ENCODE measurements at places on chromosomes 1 and 21.

- no peak for DNase-seq
Observed at GRCh38 chr1:151710187-151710840, 6.3 kb downstream of the CELF3 start.

GRCh38 chr1:160124705-160125478 is 9.3 kb downstream of the ATP1A2 start:
- DNase-seq = no peak

- no peak for DNase-seq
Observed at GRCh38 chr1:198918920-198919319, 280.1 kb downstream of the PTPRC start.

DNA sequence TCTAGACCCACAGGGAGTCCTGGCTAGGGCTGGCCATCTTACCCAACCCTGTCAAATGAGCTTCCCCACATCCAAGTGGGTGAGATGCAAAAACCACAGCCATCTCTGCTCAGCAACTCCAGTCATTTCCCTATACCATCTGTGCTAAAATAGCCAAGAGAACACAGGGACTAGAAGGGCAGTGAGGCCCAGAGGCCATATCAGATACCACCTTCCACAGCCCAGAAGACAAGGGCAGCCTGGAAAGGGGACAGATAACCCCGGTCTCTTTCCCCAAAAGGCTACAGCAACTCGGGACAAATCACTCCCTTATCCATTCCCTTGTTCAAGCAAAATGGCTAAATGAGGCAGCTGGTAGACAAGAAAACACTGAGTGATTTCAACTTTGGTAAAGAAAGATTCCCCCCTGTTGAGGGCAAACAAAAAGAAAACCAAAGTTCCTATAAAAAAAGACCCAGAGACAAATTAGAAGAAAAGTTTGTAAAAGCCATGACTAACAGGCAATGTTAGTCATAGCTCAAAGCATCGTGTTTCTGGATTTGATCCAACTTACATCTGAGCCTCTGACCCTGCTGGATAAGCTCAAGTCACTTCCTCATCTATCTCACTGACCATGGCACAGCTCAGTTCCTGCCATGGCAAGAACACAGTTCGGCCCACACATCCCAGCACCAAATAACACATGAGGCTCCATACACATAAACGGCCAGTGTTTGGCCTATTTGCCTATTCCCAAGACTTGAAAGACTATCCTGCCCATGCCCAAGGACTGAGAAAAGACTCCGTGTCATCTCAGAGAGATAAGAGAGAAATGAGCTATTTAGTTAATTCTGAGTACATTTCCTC is 3.1 kb downstream of the LAMB3 start:
- DNase-seq = no peak

GRCh38 chr1:155979597-155980343 is 1.4 kb upstream of the ARHGEF2 start:
- DNase-seq = no peak

DNA sequence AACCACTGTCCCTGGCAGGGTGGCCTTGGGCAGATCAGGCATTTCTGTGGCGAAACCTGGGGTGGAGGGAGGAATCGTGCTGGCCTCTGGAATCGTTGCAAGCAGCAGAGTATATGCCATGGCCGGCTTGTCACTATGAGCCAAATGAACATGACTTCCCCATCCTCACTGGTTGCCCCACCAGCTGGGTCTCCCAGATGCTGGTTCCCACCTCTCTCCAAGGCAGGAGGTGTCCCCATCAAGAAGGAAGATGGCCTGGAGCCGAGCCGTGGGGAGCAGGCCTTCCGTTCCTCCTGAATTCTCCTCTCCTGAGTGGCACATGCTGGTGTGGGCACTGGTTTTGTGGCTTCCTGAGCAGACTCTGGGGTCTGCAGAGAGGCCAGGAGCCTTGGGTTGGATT is 60.2 kb upstream of the ACTRT2 start:
- no peak for DNase-seq

DNA sequence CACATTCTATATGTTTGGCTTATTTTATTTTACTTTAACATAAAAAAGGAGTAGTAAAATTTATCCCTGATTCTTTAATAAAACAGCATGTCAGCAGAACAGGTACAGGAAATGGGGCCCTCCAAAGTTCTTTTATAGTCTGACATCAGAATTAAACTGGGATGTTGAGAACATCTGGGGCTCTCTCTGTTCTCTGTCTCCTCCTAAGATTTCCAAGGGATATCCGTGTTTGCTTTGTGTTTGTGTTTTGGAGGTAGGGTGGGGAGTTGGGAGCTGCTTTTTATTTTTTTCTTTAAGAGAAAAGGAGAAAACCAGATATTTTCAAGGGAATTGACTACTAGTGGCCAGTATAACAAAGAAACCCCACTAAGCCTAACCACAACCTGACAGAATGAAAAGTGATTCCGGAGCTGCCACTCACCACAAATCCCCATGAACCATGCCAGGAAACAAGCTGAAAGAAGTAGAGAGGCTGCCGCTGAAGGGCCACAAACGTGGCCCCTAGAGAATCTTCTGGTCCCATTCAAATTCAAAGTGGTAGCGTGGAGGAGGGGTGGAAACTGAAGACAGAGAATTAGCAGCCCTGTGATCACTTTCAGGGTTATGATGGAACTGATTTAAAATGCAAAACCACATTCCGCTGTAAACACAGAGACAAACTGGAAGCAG is 369.6 kb upstream of the ADGRL2 start:
- no peak for DNase-seq
